Stimulated activated CD4-positive, alpha-beta T cell treated with anti-CD3 and anti-CD28 coated beads, Interleukin-4, amount 100 ng/mL, for 4 hours (primary cell): ENCODE measurements at places on chromosomes 16 and 17.

- DNase-seq: no peak
These were observed 46.0 kb downstream of the TMC5 start for GRCh38 chr16:19463468-19464315.

DNA sequence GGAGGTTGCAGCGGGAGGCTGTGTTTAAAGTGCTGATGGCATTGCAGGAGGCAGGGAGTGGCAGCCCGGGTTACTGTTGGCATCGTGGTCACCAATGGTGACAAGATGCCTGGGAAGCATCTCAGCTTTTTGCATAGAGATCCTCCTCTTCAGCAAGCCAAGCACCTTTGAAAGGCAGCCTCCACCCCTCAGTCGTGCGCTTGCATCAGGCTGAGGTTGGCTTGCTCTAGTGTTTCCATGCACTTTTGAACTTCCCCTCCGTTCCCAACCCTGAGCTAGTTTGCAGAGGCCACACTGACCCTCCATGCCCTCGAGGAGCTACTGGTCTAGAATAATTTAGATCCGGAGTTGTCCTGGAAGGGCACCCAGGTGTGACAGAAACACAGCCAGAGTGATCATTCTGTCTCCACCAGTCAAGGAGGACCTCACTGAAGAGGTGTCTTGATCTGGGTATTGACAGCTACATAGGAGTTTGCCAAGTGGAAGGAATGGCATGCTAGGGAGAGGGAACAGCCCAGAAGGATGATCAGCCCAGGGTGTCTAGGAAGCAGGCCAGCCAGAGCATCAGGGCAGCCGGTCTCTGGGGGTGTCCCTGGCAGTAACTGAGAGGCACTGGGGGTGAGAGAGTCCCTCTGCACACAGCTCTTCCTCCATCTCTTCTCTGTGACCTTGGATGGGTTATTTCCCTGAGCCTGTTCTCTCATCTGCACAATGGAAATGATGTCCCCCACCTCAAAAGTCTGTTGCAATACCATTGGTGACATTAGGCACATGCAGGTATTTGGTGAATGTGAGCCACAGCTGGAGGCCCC, 7.7 kb downstream of the BEAN1 start:
- no peak for DNase-seq

DNA sequence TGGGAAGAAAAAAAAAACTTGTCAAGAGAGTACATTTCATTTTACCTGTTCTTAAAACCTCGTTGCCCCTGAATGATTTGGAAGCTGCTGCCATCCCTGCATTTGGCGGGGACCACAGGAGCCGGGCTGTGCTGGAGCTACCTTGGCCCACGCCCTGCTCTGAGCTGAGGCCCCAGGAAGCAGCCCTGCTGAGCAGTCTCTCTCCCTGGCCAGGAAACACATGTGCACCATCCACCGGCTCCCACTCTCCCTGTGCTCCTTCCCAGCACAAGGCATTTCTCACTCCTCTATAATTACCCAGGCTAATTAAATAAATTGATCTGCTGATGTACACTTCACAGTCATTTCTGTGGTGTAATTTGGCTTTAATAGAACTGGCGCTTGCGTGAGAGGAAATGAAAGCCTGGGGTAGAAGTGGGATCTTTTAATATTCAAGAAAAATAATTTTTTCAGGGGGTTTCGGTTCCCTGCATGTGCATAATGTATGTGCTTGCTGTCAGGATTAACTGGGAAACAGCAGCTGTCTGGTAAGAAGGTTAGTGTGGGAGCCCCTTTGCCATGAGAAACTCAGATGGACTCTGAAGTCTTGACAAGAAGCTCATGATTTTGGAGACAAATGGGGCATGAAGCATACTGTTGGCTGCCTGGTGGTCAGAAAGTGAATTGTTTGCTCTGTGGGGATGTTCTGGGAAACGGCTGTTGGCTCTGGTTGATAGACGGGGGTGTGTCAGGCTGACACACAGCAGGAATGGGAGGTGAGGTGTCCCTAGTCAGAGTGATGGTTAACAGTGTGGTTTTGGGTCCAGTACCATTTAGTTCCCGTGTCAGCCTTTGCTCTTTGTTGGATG, 252.3 kb upstream of the EEF2KMT start:
- no peak for DNase-seq

GRCh38 chr17:4544135-4544950, 10.8 kb downstream of the MYBBP1A start:
- no peak for DNase-seq

DNA sequence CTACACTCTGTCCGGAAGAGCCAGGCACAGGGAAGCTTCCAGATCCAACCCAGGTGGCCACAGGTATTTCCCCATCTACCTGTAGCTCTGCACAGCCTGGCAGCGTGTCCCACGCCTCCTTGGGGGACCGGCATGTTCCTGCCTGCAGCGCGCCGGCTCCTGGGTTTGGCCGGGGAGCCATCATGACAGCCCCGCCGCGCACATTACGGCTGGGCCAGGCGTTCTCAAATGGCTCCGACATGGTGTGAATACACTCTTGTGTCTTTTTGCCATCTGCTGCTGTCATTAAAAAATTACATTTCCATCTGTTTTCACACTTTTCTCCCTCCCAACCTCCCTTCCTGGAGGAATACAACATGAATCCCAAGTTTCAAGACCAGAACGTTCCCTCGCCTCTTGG, 8.0 kb upstream of the GINS2 start:
- DNase-seq: no peak

DNA sequence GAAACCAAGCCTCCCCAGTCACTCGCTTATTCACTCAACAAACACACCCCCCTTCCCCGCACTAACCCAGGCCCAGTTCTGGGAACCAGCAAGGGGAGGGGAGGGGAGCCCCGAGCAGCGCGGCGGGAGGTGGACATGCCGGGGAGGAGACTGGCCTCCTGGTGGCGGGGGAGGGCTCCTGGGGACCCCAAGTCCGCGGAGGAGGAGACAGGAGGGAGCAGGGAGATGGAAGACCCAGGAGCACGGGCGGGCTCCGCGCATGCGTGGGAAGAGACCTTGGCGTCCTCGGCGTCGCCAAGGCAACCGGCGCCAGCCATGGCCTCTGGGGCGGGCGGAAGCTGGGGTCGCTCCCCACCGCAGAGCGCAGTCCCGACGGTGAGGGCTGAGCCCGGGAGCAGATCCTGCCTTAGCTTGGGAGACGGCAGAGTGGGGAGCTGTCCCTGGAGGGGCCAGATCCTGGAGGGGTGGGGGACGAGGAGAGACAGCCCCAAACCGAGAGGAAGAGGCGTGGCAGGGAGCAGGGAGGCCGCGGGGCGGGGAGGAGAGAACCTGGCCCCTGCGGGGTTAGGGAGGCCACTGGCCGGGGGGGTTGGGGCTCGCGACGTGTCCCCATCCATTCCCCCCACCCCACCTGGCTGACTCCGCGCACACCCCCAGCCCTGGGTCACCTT, at the start of gene PRR29:
PRR29 (plus strand) TSS at position 302 of the 671 bp plus-strand sequence; CDS start at position 316, 14 bp downstream.
- peak; percentile 65 for DNase-seq

GRCh38 chr16:30004424-30004776, 6.4 kb downstream of the DOC2A start:
- no peak for DNase-seq

DNA sequence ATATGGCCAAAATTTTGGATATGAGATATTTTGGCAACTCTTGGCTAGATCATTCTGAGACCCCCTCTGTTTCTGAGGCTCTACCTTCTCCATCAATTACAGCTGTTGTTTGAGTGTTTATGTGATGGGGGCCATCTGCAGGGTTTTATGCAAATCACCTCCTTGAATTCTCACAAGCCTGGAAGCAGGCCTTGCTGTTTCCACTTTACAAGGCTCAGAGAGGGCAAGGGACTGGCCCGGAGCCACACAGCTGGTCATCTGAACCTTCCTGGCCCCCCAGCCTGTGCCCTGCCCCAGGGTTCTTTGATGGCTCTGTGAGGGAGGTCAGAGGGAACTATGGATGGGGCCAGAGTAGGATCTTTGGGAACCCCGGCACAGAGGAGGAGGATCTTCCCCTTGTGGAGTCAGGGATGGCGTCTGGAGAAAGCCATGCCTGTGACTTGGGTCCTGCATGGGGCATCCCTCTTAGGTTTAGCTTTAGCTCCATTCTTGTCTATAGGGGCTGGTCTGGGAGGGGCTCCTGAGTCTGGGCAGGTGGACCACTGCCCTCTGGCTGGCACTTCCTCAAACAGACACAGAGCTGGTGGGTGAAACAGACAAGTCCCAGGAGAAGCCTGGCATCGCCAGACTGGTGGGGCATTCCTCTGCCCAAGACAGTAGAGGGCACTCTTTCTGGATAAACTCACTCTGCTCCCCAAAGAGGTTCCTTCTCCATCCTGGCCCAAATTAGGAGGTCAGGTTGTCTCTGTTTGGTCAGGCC, 26.2 kb downstream of the IL21R start:
- DNase-seq: peak; percentile 0

DNA sequence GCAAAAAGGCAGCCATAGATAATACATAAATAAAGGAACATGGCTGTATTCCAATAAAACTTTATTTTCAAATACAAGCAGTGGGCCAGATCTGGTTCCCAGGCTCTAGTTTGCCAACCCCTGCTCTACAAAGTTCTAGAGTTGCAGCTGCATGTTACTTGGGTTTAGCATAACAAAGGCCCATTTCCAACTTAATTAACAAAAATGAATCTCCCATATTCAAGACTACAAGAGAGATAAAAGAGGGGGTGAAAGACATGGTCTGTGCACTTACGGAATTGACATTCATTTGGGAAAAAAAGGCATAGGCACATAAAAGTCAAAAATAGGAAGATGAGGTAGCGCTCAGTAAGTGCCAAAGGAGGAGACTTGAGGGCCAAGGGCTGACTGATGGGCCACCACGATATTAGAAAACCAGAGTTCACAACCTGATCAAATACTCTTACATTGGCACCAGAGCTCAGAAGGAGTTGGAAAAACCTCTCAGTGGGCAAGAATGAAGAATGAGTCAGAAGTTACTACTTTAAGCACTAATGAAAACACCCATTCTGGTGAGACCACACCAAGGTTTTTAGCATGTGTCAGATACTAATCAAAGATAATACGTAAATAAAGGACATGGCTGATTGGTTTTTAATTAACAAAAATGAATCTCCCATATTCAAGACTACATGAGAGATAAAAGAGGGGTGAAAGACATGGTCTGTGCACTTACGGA, 164.0 kb downstream of the VPS53 start:
- DNase-seq: no peak

GRCh38 chr17:68034452-68034776, 1.1 kb upstream of the KPNA2 start:
- no peak for DNase-seq

DNA sequence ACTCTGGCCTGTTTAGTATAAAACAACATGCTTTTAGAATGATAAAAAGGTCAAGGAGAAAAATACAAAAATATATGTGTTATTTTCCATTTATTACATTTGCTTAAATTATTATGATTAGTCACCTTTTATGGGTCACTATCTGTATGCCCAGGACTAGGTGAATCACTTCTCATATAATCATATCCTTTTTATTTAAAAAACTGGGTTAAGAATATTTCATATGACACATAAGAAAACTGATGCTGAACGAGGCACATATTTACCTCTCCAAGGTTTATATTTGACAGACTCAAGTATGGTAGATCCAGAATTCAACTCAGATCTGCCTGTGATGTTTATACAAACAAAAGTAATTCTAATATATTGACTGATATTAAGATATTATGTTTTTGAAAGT, 134.5 kb downstream of the CDH8 start:
- DNase-seq: no peak

DNA sequence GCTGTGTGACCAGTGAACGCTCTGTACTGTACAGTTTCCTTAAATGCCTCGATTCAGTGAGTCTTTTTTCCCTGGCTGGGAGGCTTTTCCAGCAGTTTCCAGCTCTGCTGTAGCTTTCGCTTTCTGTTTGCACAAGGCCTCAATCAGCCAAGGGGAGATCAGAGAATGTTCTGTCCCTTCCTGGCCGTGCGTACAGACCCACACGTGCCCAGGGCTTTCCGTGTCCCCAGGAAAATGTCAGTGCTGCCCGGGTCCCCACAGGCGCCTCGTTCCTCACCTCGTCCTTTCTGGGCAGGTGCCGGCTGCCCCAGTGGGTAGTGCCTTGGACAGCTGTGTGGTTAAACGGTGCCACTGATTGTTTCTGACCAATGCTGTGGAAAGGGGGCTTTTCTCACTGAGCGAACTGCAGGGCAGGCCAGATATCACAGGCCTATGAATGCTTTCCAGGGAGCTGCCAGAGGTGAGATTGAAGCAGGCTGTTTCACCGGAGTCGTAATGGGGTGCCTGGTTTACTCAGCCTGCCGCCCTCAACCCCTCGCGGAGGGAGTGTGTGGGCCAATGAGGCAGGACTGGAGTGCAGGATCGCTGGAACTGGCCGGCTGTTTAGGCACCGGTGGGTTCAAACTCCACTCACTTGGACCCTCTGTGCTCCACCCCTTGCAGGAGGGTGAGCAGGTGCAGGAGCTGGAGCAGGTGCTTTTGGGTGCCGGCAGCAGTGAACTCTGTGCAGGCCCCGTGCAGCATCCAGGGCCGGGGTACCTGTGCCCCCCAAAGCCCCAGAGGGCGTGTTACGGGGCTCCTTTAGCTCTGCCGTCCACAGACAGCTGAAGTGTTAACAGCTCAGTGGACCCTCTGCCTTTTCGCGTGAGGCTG, 44.4 kb downstream of the ZNF778 start:
- DNase-seq: no peak

DNA sequence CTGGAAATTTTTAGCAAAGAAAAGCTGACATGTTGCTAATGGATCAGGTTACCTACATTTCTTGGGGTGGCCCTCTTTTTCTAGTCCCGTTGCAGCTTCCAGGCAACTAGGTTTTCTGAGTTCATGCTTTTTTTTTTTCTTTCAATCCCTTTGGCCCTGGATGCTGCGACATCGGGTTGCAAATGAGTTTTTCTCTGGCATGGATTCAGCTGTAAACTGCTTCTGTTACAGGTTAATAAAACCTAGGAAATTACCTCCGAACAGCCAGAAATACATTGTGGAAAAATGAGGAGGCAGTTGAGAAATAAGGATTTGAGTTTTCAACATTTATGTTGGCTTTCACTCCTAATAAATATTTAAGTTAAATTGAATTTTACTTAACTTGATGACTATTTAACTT, 149.8 kb upstream of the MAF start:
- DNase-seq: no peak

DNA sequence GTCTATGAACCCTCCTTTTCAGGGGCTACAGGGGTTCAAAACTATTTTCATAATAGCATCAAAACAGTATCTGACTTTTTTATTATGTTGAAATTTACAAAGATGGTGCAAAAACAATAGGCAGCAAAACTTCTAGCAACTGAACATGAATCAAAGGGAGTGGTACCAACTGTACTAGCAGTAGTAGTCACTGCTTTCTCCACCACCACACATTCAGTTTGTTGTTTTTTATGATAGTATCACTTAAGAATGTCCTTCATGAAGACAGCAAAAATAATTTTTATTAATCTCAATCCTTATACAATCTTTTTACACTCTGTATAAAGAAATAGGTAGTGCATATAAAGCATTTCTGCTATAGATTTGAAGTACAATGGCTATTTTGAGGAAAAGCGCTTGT, 47.6 kb downstream of the MED13 start:
- DNase-seq: no peak

- DNase-seq: no peak
These were observed 10.8 kb downstream of the SSH2 start for GRCh38 chr17:29918922-29919856.

GRCh38 chr17:50952013-50952412, 85.9 kb upstream of the TOB1 start:
- no peak for DNase-seq

GRCh38 chr17:43468691-43469139, 15.1 kb upstream of the DHX8 start:
- DNase-seq: no peak
